ENCODE measurements at places on chromosomes 12 and 14. TPM values are rescaled to one million over a fixed set of nuclear protein-coding genes. Genes with fewer than 3 reads are reported as not detected.

Gene PLBD1
- total RNA-seq = 11.4 TPM

Gene WNT1
- total RNA-seq = not detected

Gene ARHGDIB
- total RNA-seq = 46.7 TPM

Gene PPP4R3A
- total RNA-seq = 49.7 TPM

Gene AQP5
- total RNA-seq = not detected

Gene CIROP
- total RNA-seq = not detected

Gene OAS1
- 4.7 TPM for total RNA-seq

Gene LAG3
- total RNA-seq = 0.29 TPM

Gene LYZ
- 1.0 TPM for total RNA-seq

Gene SMAGP
- 6.6 TPM for total RNA-seq

Gene CEBPE
- total RNA-seq = not detected

Gene PDZRN4
- total RNA-seq = not detected

Gene ART4
- under 0.01 TPM for total RNA-seq

Measured in placental pericyte (primary cell).